PC-9 (cell line): ENCODE measurements at places on chromosomes 2 and 18. TPM values are rescaled to one million over a fixed set of nuclear protein-coding genes. Genes with fewer than 3 reads are reported as not detected.

Gene TNS1
- total RNA-seq, result 5.5 and 6.0 TPM in 2 replicates

GRCh38 chr2:135913727-135914365 lies 37.6 kb upstream of the MCM6 start:
- DNase-seq, result peak; percentile 8

- no peak for DNase-seq
These were observed 65.4 kb downstream of the PID1 start for GRCh38 chr2:229205704-229206103.

Gene EPB41L3
- total RNA-seq, result not detected in 2 replicates

DNA sequence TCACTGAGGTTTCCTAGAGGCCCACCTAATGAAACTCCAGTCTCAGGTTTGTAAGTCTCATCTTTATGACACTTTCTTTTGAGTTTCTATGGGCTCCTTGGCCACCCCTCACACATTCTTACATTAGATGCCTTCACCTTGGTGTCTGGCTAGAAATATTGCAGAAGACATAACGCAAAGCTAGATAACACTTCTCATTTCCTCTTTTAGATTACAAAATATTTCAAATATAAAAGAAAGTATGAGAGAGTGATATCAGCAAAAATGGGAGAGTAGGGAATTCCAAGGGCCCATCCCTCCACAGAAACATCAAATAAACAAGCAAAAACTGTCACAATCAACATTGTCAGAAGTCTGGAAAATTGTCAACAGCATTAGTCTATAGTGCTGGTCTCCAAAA lies 43.3 kb upstream of the ZCCHC2 start:
- no peak for DNase-seq

Gene SOWAHC
- total RNA-seq, result 12.8 and 14.3 TPM in 2 replicates

DNA sequence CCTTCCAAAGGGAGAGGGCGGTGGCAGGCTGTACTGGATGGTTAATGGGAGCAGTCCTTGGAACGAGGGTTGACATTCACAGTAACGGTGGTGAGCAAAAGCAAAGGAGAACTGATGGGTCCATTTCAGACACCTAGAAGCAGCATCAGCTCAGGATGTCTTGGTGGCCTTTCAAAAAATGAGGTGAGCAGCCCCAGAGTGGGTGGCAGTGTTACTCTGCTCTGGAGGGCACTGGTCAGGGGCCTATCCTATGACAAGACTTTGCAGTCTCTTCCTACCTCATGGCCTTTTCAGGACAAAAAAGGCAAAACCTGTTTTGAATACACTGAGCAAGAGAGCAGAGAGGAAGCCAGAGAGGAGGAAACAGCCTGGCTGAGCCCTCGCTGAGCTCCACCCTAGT lies 23.5 kb downstream of the CAPN14 start:
- DNase-seq, result no peak

- DNase-seq, result no peak
These were observed 1.3 kb downstream of the MAPRE2 start for GRCh38 chr18:35042389-35043071.

DNA sequence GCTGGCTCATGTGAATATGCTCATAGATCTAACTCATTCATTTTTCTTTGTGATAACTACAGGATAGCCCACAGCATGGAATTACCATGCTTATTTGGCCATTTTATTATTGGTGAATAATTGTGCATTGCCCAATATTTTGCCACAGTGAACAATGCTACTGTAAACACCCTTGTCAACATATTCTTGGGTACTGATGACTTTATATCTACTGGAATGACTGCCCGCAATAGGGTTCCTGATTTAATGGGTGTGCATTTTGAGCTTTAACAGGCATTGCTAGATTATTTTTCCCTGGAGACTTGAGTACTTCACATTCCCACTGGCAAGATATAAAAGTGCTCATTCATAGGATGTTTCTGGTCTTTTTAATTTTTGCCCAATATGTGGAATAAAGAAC lies 42.7 kb upstream of the EVA1A start:
- DNase-seq, result peak; percentile 38

- no peak for DNase-seq
These were observed 1194.7 kb upstream of the CRIM1 start for GRCh38 chr2:35160871-35161270.

DNA sequence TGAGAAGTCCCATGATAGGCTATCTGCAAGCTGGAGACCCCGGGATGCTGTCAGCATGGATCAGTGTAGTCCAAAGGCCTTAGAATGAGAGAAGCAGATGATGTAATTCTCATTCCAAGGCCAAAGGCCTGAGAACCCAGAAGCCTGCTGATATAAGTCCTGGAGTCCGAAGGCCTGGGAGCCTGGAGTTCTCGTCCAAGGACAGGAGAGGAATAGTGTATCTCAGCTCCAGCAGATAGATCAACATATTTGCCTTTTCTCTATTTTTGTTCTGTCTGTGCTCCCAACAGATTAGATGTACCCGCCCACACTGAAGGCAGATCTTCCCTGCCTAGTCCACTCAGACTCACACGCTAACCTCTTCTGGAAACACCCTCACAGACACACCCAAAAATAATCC lies 454.9 kb upstream of the CHAC2 start:
- DNase-seq, result no peak

GRCh38 chr2:142422769-142423168 lies 292.0 kb upstream of the LRP1B start:
- DNase-seq, result no peak

- no peak for DNase-seq
These were observed 492.1 kb upstream of the PIK3C3 start for GRCh38 chr18:41462946-41463345.

DNA sequence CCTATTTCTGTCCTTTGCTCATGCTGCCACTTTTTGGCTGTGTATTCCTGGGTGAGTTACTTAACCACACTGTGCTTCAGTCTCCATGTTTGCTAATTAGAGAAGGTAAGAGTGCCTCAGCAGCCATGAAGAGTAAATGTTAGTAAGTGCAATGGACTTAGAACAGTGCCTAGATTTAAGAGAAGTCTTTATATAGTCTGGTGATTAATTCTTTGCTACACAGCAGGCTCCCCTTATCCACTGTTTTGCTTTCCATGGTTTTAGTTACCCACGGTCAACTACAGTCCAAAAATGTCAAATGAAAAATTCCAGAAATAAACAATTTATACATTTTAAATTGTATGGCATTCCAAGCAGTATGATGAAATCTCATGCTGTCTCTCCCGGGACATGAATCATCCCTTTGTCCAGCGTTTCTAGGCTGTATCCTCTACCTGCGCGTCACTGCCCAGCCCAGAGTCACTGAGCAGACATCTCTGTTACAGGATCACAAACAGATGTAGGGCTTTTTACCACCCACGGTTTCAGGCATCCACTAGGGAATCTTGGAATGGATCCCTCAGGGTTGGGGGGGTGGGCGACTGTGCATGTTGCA lies 91.0 kb downstream of the CTIF start:
- peak; percentile 36 for DNase-seq

Gene CETN1
- total RNA-seq, result not detected in 2 replicates

DNA sequence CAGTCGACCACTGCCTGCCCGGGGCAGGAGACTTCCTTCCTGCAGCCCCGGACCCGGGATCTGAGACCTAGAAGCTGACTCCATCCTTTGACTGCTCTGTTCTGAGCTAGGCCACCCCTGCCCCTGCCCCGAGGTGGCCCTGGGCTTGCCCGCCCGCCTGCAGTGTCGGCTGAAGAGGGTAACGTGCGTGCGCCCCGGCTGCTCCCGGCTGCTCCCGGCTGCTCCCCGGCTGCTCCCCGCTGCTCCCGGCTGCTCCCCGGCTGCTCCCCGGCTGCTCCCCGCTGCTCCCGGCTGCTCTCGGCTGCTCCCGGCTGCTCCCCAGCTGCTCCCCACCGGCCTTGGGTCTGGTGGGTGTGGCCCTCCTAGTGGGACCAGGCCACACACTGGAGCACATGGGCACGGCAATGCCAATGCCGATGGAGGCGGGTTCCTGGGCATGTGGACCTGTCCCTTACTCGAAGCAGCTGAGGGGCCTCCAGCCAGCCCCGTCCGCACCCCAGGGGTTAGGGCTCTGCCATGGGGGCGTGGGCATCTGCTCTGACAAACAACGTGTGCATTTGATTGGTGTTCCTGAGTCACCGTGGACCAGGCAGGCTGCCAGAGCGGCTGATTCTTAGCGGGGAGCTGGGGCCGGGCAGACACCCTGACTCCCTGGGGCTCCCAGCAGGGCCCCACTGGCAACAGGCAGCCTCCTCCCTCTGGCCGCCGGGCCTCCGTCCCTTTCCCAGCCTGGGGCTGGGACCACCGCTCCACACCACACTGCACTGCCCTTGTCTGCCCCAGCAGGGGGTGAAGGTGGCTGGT lies 2.0 kb upstream of the GAL3ST2 start:
- peak; percentile 91 for DNase-seq

DNA sequence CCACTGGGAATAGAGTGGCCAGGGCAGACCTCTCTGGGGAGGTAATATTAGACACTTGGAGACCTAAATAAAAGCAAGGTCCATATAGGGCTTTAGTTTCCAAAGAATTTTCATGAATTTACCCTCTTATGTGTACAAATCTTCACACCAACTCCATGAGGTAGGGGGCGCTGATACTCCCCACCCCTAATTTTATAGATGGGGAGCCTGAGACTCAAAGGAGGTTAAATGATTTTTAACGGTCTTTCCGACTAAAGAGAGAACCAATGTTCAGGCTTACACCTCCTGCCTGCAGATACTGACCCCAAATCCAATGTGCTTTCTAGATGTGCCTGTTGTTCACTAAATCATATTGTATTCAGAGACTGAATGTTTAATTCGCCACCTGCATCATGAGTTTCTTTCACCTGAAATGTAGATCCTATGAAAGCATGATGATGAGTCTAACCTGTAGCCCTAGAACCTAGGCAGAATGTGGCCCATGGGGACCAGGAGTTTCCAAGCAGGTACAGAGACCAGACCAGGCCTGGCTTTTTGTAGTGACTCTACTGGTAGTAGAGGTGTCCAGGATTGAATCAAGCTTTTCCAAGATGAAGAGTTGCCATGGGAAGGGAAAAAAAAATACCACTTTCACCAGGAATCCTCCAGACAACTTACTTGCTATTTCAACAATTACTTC lies 16.8 kb upstream of the PAX3 start:
- DNase-seq, result no peak

DNA sequence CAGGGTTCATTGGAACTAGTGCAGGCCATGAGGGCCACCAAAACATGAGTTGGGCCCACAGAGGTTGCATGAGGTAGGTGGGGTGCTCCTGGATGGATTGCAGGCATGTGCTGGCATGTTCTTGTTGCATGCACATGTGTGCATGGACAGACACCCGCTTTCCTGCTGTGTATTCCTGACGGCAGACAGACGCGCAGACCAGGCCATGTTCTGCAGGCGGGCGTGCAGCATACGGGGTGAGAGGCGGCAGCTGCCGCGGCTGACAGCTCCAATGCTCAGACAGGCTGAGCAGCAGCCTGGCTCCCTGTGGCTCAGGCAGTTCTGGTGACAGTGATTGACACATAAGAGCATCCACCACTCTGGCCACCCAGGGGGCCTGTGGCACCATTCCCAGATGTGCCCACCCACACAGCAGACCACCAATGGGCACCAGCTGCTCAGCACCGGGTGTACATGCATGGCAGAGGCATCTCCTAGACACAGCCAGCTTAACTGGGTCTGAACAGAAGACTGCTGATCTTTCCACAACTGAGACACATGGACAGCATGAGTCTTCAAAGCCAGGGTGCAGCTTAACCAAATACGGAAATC lies 21.2 kb downstream of the HS1BP3 start:
- no peak for DNase-seq

DNA sequence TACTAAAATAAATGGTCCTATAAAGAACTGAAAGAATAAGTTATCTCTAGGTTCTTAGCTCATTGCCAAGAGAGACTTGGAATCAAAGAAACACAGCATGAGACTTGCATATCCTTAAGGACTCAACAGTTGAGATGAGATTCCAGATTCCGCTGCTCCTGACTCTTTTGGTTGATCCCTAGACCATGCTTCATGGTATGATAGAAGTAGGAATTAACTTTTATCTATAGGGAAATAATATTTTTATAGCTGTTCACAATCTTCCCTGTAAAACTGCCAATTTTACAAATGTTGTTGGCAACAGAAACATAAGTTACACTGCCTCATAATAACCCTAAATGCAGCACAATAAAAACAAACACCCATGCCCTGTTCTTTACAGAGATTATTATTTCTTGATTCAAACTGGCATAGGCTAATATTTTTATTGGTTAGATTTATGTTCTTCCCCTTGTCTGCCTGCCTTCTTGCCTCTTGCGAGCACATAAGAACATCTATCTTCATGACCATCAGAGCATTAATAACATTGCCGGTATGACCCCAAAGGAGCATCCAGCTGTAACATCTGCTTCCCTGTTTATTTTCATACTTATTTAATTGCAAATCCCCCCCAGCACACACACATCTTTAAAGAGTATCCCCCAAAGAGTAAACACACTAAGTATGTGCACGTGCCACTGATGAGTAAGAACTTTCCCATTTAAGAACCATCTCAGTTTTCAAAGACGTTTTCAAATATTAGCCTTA lies 735.7 kb upstream of the SLC8A1 start:
- no peak for DNase-seq

Gene WDR12
- 38.7 and 45.3 TPM in 2 replicates for total RNA-seq

Gene ABCG8
- not detected in 2 replicates for total RNA-seq

Gene DSC1
- 0.09 and 0.10 TPM in 2 replicates for total RNA-seq

- DNase-seq, result peak; percentile 95
These were observed 184.6 kb downstream of the ZFP36L2 start for GRCh38 chr2:43041661-43042360.

Gene MOGAT1
- total RNA-seq, result 0.35 and 0.65 TPM in 2 replicates

DNA sequence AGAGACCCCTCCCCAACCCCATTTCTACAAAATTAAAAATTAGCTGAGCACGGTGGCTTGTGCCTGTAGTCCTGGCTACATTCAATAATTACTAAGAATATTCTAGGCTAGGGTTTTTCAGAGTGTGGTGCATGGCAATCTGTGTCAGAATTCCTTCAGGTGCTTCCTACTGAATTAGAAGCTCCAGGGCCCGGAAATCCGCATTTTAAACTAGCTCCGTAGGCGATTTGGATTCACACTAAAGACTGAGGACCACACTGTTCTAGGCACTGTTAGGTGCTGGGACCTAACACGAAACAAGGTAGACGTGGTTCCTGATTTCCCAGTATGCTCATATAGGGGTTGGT lies 628 bp upstream of the ZFAND2B start:
- DNase-seq, result no peak

DNA sequence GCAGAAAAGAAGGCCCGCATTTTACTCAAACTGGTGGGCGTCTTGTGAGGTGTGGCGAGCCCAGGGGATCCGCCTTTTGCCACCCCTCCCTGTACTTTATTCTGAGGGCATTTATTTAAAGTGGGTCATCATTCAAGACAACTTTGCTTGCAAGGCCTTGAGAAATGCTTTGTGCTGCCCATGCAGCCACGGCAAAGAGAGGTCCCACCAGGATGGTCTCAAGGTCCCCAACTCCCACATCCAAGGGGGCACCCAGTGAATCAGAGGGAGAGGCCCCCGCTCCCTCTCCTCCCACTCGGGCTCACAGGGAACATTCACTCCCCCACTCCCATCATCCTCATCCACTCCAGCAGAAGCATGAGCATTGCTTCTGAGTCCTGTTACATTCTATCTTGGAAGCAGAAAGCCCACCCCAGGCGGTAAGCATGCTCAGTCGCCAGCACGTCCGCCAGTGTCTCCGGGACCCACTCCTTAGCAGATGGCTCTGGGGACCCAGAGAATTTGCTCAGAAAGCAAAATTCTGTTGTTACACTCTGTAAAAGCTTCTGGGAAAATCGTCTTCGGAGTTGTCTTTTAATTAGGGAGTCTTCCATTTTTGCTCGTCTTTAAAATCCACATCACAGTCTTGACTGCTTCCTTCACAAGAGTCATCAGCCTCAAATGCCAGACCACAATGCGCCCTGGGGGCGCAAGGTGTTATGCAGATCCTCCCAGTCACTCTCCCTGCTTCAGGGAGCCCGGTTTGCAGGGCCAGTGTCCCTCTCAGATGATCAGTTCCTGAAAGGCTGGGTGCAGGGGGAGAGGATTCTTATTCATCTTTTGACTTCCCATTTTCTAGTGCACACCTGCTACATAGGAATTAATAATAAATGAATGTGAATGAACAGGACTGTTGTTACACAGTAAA lies 99.4 kb upstream of the NCK2 start:
- no peak for DNase-seq

Gene G6PC2
- total RNA-seq, result not detected in 2 replicates
